Memory B cell (primary cell): ENCODE measurements at places on chromosomes 1 and 21.

DNA sequence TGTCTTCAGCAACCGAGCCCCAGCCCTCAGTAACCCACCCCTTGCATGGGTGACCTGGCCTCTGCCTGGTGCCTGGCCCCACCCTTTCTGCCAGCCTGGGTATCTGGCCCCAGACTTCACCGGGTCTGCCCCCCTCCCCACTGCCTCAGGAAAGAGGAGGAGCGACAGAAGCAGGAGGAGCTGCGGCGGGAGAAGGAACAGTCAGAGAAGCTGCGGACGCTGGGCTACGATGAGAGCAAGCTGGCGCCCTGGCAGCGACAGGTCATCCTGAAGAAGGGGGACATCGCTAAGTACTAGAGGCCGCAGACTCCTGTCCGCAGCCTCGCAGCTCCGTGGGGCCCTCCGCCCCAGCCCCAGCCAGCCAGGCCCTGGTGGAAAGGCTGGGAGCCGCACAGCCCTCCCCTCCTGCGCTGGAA lies 6.1 kb downstream of the TNFRSF25 start:
- no peaks in the 10 kb centered on the region for H3K36me3 ChIP-seq
- H3K4me3 ChIP-seq, result peak overlapping the region; percentile 80
- peaks cover 9% of the 10 kb centered on the region for H3K4me1 ChIP-seq
- peaks cover 30% of the 10 kb centered on the region for H3K27me3 ChIP-seq
- no peak for DNase-seq
- H3K27ac ChIP-seq, result peak overlapping the region; percentile 75

GRCh38 chr1:107965110-107965991 lies at the start of gene VAV3:
Gene VAV3 (minus strand): TSS chr1:107965180. CDS start chr1:107964869, 311 bp downstream.
- peak within 1 kb of the TSS; percentile 97 for H3K4me3 ChIP-seq
- H3K4me1 ChIP-seq, result peaks cover 15% of the 10 kb centered on the region
- no peaks in the 10 kb centered on the region for H3K27me3 ChIP-seq
- no peaks in the 10 kb centered on the region for H3K36me3 ChIP-seq

GRCh38 chr1:54557671-54558355 lies 9.8 kb downstream of the ACOT11 start:
- no peaks in the 10 kb centered on the region for H3K36me3 ChIP-seq
- H3K27me3 ChIP-seq, result peaks cover 7% of the 10 kb centered on the region
- no peak for DNase-seq
- H3K4me3 ChIP-seq, result no peak overlapping the region
- H3K27ac ChIP-seq, result no peak overlapping the region

DNA sequence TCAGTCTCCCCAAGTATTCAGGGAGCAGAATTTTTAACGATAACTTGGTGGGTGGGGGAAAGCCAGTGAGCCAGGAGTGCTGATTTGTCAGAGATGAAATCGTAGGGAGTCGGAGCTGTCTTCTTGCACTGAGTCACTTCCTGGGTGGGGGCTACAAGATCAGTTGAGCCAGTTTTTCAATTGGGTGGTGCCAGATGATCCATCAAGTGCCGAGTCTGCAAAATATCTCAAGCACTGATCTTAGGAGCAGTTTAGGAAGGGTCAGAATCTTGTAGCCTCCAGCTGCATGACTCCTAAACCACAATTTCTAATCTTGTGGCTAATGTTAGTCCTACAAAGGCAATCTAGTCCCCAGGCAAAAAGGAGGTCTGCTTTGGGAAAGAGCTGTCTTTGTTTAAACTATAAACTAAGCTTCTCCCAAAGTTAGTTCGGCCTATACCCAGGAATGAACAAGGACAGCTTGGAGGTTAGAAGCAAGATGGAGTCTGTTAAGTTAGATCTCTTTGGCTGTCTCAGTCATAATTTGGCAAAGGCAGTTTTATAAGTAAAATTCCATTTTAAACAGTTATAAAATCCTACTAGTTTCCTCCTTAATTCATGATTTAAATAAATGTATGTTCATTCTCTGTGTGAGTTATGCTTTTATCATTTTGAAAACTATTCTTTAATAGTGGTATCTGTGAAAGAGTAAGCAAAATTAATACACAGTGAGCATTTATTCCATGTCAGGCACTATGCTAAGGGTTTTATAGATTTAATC lies 51.7 kb downstream of the SLC16A1 start:
- no peaks in the 10 kb centered on the region for H3K27me3 ChIP-seq
- no peaks in the 10 kb centered on the region for H3K36me3 ChIP-seq
- peaks cover 5% of the 10 kb centered on the region for H3K4me1 ChIP-seq
- H3K4me3 ChIP-seq, result no peak overlapping the region
- peak overlapping the region; percentile 33 for H3K27ac ChIP-seq
- no peak for DNase-seq

- no peak overlapping the region for H3K4me3 ChIP-seq
- no peak overlapping the region for H3K27ac ChIP-seq
- peaks cover 5% of the 10 kb centered on the region for H3K27me3 ChIP-seq
- no peaks in the 10 kb centered on the region for H3K36me3 ChIP-seq
- no peak for DNase-seq
Observed at GRCh38 chr1:91099746-91100621, 78.1 kb upstream of the ZNF644 start.

DNA sequence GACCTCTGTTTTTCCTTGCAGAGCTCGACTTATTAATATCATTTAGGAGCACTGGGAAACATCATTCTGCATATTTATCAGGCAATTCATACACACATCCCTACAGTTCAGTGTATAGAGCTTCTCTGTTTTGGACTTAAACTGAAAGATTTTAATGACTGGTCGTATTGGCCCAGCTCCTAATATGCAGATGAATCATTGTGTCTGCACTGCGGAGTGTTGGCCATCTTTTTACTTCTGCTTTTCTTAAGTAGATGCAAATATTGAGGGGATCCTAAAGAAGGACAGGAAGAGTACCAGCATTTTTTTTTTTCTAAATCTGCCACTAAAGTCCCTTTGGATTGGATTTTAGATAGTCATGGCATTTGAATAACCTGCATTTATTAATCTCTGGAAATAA lies 154.8 kb downstream of the BACH1 start:
- peaks cover 15% of the 10 kb centered on the region for H3K36me3 ChIP-seq
- H3K4me1 ChIP-seq, result peaks cover 10% of the 10 kb centered on the region
- no peak for DNase-seq
- H3K4me3 ChIP-seq, result no peak overlapping the region
- H3K27ac ChIP-seq, result no peak overlapping the region

DNA sequence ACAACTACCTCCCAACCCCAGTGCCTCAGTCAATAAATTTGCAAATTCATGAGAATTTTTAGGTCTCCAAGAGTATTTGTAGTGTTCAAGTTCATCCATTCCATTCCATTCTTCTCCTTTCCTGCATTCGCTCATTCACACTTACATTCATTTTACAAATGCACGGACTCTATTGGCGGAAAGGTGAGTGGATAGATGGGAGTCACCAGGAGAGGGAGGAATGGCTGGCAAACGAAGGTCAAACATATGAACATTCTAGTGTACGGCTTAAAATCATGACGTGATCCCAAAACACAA lies 2.5 kb downstream of the LORICRIN start:
- peaks cover 14% of the 10 kb centered on the region for H3K27me3 ChIP-seq
- H3K27ac ChIP-seq, result peak overlapping the region; percentile 48

- peaks cover 7% of the 10 kb centered on the region for H3K36me3 ChIP-seq
- peaks cover 3% of the 10 kb centered on the region for H3K27me3 ChIP-seq
- H3K27ac ChIP-seq, result no peak overlapping the region
- no peak overlapping the region for H3K4me3 ChIP-seq
- DNase-seq, result no peak
- H3K4me1 ChIP-seq, result peaks cover 6% of the 10 kb centered on the region
Observed at GRCh38 chr1:218503102-218503501, 158.0 kb downstream of the TGFB2 start.

DNA sequence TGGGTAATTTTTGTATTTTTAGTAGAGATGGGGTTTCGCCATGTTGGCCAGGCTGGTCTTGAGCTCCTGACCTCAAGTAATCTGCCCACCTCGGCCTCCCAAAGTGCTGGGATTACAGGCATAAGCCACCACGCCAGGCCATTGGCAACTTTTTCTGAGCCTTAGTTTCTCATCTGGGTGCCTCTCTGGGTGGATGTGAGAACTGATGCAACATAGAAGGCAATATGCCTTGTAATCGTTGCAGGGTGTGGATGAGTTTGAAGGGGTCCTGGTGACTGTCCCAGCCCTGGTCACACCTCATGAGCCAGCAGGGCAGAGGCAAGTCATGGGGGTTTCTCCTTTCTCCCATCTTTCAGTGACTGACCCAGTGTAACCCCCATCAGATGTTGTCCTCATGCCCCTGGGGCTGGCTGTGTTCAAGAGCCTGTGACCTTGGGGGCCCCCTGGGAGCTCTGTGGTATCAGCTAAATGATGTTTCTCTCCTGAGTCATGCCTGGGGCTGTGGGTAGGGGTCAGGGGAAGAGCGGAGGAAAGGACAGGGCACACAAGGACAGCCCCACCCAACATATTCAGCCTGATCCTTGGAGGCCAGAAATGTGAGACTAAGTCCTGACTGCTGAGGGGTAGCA lies 3.6 kb downstream of the COL9A2 start:
- no peaks in the 10 kb centered on the region for H3K36me3 ChIP-seq
- peak overlapping the region; percentile 73 for H3K4me3 ChIP-seq
- no peak overlapping the region for H3K27ac ChIP-seq

DNA sequence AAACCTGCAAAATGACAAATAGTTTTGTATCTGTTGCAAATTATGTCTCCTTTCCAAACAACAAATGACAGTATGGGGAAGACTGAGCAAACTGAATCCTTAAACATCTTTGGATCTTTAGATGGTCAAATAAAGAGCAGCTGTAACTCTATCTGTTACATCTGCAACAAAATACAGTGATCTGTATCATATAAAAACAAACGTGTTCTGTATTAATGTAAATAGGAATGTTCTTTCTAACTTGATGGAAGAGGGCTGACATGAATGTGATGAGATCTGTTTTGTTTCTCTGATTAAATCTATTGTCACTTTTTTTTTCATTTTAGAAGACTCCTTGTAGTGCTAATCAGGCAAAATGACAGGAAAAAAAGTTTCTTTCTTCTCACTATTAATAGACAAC lies 159.5 kb downstream of the GPATCH2 start:
- H3K27me3 ChIP-seq, result no peaks in the 10 kb centered on the region
- peaks cover 5% of the 10 kb centered on the region for H3K36me3 ChIP-seq
- no peak for DNase-seq
- no peak overlapping the region for H3K27ac ChIP-seq
- no peak overlapping the region for H3K4me3 ChIP-seq

- no peaks in the 10 kb centered on the region for H3K4me1 ChIP-seq
- no peak for DNase-seq
- no peak overlapping the region for H3K4me3 ChIP-seq
- H3K27ac ChIP-seq, result no peak overlapping the region
- no peaks in the 10 kb centered on the region for H3K36me3 ChIP-seq
Observed at GRCh38 chr1:98323388-98323787, 338.1 kb upstream of the SNX7 start.

DNA sequence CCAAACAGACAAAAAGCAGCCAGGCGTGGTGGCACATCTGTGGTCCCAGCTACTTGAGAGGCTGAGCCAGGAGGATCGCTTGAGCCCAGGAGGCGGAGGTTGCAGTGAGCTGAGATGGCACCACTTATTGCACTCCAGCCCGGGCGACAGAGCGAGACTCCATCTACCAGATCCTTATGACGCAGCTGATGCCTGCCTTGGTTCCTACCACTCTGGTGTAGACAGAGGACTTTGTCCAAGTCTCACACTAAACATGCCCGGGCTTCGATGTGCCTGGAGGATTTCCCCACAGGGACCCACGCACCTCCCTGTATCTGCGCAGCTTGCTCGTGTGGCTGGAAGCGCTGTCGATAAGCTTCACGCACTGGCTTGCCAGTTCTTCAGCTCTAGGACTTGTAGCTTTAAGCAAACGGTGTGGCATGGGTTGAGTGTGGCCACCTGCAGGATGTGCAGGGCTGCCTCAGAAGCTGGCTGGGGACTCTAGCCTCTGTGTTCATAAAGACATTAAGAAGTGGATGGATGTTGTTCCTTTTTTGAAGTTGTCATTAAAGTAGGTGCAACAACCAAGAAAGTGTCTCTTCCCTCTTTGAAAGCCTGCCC lies 4.8 kb downstream of the TPRG1L start:
- peak overlapping the region; percentile 73 for H3K27ac ChIP-seq
- H3K4me1 ChIP-seq, result peaks cover 11% of the 10 kb centered on the region
- H3K36me3 ChIP-seq, result peaks cover 3% of the 10 kb centered on the region
- no peak overlapping the region for H3K4me3 ChIP-seq

GRCh38 chr1:29500651-29501050 lies 264.3 kb downstream of the PTPRU start:
- peaks cover 27% of the 10 kb centered on the region for H3K27me3 ChIP-seq
- peaks cover 2% of the 10 kb centered on the region for H3K36me3 ChIP-seq
- H3K4me1 ChIP-seq, result peaks cover 3% of the 10 kb centered on the region
- H3K4me3 ChIP-seq, result no peak overlapping the region
- no peak overlapping the region for H3K27ac ChIP-seq

DNA sequence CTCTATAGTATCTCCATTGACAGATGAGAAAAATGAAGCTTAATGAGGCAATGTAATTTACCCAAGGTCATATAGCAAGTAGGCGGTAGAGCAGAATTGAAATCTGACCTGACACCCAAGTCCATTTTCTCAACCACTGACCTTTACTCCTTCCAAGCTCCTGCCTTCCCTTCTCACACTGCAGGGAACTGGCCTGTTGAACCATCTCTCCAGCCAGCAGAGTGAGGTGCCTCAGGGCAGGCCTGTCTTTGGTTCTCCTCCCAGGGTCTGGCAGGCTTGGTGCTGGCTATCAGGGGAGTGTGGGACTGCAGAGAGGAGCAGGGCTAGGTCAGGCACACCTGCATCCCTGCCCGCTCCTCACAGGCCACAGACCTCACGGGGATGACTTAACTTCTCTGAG lies 126.8 kb downstream of the BEND5 start:
- no peak for DNase-seq
- peaks cover 5% of the 10 kb centered on the region for H3K27me3 ChIP-seq
- H3K4me1 ChIP-seq, result no peaks in the 10 kb centered on the region
- H3K4me3 ChIP-seq, result no peak overlapping the region
- H3K36me3 ChIP-seq, result no peaks in the 10 kb centered on the region
- no peak overlapping the region for H3K27ac ChIP-seq

- no peaks in the 10 kb centered on the region for H3K36me3 ChIP-seq
- H3K27me3 ChIP-seq, result peaks cover 8% of the 10 kb centered on the region
- no peak for DNase-seq
- no peak overlapping the region for H3K4me3 ChIP-seq
- peaks cover 2% of the 10 kb centered on the region for H3K4me1 ChIP-seq
Observed at GRCh38 chr21:42735061-42735460, 81.6 kb downstream of the PDE9A start.

DNA sequence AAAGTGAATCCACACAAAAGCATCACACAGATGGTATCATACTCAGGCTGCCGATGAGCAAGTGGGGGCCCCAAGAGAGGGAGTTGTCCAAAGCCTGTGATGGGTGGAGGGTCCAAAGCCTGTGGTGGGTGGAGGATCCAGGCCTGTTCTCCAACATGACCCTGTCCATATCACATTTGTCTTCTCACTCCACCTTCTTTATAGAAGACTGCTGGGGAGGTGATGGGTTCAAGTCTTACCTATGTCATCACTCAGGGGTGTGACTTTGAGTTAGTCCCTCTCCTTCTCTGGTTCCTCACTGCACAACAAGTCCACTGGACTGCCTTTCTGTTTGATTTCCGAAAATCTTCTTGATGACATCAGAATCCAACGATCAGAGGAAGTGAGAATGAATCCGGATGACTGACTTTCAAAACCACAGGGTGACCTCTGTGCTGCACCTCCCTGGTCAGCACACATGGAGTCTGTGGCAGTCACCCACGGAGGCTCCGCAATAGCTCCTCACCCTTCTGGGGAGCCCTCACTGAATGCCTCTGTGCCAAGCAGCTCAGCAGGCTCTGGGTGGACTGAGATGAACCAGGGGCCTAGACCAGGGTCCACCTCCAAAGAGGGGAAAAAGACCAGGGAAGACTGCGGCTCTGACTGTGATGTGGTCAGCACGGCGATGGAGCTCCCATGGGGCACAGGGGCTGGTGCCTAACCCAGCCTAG lies 166.8 kb downstream of the HIVEP3 start:
- H3K27ac ChIP-seq, result peak overlapping the region; percentile 98
- peak overlapping the region; percentile 50 for H3K4me3 ChIP-seq
- no peaks in the 10 kb centered on the region for H3K27me3 ChIP-seq
- peak; percentile 35 for DNase-seq
- H3K4me1 ChIP-seq, result peaks cover 47% of the 10 kb centered on the region
